ENCODE measurements at places on chromosomes 3 and 15.

DNA sequence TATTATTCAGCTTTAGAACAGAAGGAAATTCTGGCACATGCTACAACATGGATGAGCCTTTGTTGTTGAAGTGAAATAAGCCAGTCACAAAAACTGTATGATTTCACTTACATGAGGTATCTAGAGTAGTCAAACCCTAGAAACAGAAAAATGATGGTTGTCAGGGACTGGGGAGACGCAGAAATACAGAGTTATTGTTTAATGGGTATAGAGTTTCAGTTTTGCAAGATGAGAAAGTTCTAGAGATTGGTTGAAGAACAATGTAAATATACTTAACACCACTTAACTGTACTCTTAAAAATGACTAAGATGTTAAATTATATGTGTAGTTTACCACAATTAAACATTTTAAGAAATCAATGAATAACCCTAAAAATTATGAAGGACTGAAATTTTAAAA is 15.8 kb downstream of the SPTSSB start:
- no peak for DNase-seq

- DNase-seq: no peak
Observed at GRCh38 chr3:196344663-196345062, 6.5 kb upstream of the TM4SF19 start.

DNA sequence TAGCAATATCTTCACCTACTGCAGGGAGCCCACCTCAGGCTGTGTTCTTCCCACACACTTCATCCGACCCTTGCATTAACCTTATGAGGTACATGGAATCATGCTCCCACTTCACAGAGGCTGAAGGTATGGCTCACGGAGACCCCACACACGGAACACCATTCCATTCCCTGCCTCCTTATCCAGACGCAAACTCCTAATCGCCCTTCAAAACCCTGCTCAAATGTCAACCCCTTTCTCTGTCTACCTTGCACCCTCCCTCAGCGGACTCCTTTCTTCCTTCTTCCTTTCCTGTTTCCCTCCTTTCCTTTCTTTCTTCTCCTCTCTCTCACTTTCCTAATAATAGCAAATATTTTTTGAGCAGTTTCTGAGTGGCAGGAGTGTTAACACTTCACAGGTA is 23.8 kb downstream of the IQSEC1 start:
- DNase-seq: no peak

DNA sequence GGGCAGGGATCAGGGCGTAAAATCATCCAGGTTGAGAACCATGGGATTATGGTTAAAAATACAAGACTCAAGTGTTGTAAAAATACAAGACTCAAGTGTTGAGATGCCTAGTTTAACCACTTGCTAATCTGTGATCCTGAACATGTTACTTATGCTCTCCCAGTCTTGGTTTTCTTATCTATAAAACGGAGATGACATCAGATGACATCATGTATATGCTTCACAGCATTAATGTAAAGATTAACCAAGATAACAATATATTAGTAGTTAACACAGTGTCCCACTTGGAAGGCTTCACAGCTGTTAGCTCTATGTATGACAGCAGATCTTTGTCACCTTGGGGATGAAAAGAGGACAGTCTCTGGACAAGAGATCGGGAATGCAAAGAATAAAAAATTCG is 96.2 kb downstream of the PRICKLE2 start:
- no peak for DNase-seq

DNA sequence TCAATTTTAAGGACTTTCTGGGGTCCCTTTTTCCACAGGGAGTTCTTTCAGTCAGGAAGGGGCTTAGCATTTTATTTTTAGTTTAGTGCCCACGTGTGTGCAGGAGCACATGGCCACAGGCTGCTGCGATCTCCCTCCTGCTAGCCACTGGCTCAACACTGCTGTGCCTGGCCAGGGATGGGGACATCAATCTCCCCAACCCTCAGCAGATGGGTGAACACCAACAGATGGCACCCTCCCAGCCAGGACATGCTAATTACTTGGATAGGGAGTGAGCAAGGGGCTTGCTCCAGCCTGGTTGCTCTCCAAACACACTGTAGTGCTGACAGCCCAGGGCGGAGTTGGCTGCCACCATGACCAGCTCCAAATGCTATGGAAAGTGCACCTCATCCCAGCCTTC is 7.4 kb upstream of the RIOX2 start:
- no peak for DNase-seq

DNA sequence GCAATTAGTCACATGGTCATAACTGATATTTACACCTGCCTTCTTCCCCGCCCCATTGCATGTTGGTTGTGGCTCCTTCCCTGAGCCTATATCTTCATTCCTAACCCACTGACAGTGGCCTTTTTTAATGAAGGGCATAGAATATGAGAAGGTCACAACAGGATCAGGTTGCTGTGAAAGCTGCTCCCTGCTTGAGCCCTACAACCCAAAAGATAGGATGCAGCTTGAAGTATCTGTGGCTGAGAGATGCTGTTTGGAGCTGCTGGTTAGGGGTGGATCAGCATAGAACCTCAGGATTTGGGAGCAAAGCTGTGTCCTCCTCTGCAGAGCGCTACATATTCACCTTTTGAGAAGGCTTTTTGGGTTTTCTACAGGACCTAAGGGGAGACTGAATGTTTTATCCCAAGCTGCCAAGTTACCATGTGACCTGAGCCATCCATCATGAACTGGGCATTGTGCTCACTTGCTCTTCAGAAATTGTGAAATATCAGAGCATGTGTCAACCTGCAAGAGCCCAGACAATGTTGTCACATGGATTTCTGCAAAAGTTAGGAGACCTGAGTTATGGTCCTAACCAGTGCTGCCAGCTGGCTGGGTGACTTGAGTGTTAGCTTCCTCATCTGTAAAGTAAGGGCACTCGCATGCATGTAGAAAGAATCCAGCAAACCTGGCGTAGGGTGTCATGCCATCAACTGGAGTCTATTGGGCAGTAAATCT is 49.8 kb upstream of the ARL8B start:
- no peak for DNase-seq

GRCh38 chr3:54171951-54172350 is 49.6 kb downstream of the CACNA2D3 start:
- DNase-seq: no peak

GRCh38 chr3:127690823-127691452 is 18.2 kb downstream of the ABTB1 start:
- DNase-seq: peak; percentile 35

GRCh38 chr3:65425880-65426279 is 612.8 kb downstream of the MAGI1 start:
- DNase-seq: no peak

GRCh38 chr3:45145223-45145622 is 955 bp downstream of the CDCP1 start:
- DNase-seq: no peak

GRCh38 chr3:71859123-71859519 is 74.2 kb upstream of the PROK2 start:
- peak; percentile 53 for DNase-seq

DNA sequence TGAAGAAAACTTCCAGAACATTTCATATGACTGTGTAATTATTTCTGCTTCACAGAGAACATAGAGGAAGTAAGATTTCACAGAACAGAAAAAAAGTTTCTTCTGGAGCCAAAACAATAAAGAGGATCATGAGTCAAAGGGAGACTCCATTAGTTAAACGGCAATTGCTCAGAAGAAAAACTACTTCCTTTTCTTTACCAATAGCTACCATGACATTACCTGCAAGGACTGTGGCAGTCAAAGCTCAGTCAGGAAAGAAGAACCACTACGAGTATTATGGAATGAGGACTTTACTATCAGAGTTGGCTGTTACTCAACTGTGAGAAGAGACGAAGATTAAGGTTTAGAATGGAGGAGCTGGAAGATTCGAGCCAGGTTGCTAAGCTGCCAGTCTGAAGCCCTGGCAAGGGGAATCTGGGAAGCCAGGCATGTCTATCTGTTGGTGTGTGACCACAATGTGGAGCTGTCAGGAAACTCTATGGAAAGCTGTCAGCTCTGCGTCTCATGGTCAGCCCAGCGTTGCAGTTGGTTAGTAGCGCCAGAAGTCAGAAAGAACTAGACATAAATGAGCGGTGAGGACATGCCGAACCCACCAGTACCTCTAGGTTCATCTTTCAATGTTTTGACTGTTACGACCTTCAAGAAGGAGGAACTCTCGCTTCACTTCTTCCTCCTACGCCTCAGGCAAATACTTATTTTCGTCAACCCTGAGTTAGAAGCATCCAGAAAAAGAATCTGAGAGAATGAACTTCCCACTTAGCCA is 604.3 kb downstream of the FGF12 start:
- DNase-seq: no peak

DNA sequence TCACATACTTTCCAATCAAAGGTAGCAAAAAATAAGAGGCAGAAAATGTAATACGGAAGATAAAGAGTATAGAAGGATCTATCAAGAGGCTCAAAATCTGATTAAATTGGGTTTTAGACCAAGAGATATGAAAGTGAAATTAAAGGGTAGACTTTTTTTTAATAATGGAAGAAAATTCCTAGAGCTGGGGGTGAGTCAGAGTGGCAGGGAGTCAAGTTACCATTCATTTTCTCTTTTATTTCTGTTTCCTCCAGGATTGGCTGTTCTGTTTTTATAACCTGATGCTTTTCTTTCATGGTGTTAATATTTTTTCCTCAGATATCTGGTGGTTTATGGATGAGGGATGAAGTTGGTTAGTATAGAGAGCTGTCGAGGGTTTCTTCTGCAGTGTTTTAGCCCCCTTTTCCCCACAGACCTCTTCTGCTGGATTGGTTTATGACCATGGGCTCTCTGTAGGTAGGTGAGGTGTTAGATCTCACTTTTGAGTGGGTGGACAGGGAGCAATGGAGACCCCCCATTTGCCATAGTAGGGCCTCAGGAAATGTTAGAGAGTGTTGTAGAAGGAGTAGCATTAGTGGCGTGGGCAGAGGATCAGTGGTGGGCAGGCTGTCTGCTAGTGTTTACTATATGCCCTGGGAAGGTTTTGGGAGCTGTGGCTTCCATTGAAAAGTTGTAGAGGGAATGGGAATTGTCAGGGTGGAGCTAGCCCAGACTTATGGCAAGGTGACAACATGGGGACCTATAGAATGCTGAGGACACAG is 201.6 kb upstream of the GOLGA6L4 start:
- DNase-seq: no peak
